ENCODE measurements at places on chromosomes 6 and 20. TPM values are rescaled to one million over a fixed set of nuclear protein-coding genes. Genes with fewer than 3 reads are reported as not detected.

DNA sequence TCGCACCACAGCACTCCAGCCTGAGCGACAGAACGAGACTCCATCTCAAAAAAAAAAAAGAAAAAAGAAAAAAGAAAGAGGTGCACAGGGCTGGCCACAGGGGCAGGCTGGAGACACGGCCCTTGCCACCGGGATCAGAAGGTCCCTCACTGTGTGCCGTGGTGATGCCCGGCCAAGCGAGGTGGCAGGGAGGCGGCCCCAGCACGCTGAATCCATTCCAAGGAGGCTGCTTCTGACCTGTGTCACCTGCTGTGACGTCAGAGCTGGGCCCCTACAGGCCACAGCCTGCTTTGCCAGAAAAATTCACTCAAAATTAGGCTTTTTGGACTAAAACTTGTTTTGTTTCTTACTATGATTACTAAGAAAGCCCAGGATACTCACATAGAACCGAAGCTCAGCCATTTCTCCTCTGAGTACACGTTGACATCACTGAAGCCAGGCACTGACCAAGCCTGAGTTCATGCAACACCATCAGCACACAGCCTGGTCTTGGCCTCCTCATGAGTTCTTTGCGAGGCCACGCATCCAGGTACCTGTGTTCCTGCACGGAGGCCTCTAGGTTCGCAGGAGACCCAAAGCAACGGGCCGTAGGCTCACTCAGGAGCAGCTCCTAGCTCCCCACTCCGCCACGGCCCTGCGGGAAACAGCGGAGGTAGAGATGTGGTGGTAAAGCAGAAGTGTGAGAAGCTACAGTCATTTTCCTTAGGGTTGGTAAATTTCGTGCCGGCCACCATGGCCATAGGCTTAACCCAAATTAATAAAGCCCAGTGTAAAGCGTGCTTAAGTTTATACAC is 67.8 kb downstream of the THBS2 start:
- no peak overlapping the region for H3K4me3 ChIP-seq
- no peak for DNase-seq
- no peaks in the 10 kb centered on the region for H3K27me3 ChIP-seq
- no peaks in the 10 kb centered on the region for H3K36me3 ChIP-seq
- H3K27ac ChIP-seq, result no peak overlapping the region

- H3K27me3 ChIP-seq, result no peaks in the 10 kb centered on the region
- DNase-seq, result no peak
- no peak overlapping the region for H3K4me3 ChIP-seq
- peaks cover 13% of the 10 kb centered on the region for H3K4me1 ChIP-seq
- no peak overlapping the region for H3K27ac ChIP-seq
These were observed 406.1 kb upstream of the SOX4 start for GRCh38 chr6:21187485-21187884.

DNA sequence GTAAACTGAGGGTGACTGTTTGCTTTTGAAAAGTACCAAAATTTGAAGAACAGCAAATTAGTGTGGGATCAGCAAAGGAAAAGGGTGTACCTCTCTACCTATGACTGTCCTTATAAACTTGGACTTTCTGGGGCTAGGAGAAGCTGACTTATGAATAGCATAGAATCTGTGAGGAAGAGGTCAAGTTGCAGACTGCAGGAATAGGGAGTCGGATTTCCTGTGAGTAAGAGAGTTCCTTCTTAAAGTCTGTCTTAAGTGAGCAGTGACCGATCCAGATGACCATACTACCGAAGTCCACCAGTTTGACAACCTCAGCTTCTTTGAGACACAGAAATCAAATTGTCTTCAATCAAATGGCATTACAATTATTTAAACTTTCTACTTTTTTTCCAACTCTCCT is 708.7 kb downstream of the UTRN start:
- H3K36me3 ChIP-seq, result no peaks in the 10 kb centered on the region
- no peak overlapping the region for H3K4me3 ChIP-seq
- DNase-seq, result no peak
- no peak overlapping the region for H3K27ac ChIP-seq
- no peaks in the 10 kb centered on the region for H3K4me1 ChIP-seq

- no peak for DNase-seq
- peak within 1 kb of the TSS; percentile 100 for H3K4me3 ChIP-seq
- peaks cover 4% of the 10 kb centered on the region for H3K36me3 ChIP-seq
These were observed at the start of gene ZCCHC3 for GRCh38 chr20:297098-297924. Gene ZCCHC3 (plus strand): TSS chr20:297570. CDS start chr20:297587, 17 bp downstream.

GRCh38 chr6:67591910-67592309 is 1043.2 kb upstream of the ADGRB3 start:
- H3K4me1 ChIP-seq, result no peaks in the 10 kb centered on the region
- no peak overlapping the region for H3K4me3 ChIP-seq
- DNase-seq, result no peak

DNA sequence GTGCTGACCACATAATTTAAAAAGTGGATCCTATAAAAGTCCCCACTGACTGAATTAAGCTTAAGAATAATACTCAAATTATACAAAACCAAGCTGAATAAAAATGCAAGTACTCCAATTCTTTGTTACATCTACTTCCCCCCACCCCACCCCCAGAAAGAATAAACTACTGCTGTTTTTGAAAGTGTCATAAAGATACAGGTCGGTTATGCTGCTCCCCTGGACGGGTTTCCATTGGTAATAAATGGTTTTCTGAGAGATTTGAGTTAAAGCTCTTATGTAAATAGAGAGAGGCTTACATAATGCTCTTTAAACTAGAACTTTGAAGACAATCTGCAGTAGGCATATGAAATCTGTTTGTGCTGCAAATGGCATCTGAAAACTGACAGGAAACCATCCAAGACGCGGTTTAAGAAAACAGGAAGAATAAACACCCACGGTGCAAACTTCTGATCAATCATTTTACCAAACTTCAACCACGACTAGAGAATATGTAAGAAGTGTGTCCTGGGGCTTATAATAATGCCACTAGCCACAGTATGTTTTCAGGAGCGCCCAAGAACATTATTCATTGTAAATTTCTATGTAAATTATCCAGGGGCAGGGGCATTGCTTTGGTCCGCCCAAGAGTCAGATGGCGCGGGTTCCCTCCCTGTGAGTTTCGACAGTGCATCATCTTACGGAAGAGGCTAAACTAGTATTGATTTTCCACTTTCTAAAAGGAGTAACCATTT is 10.8 kb upstream of the POU3F2 start:
- no peak for DNase-seq
- H3K27ac ChIP-seq, result no peak overlapping the region

DNA sequence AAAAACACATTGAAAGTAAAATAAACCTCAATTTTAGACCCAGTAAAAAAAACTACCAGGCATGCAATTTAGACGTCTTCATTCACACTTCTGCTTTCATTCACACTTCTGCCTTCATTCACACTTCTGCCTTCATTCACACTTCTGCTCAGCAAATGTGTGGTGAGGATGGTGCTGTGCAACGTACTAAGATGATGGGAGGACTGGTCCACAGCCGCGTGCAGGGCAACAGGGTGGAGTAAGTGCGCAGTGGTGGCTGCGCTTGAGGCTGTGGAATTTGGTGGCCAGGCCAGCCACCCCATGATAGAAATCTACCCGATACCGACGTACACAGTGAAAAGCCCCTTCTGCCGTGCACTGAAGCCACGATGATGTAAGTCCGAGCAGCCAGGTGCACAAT is 114.3 kb upstream of the CD93 start:
- no peak overlapping the region for H3K4me3 ChIP-seq
- no peak overlapping the region for H3K27ac ChIP-seq
- no peaks in the 10 kb centered on the region for H3K27me3 ChIP-seq
- no peaks in the 10 kb centered on the region for H3K36me3 ChIP-seq
- DNase-seq, result peak; percentile 13
- no peaks in the 10 kb centered on the region for H3K4me1 ChIP-seq

- no peak overlapping the region for H3K27ac ChIP-seq
- H3K4me3 ChIP-seq, result no peak overlapping the region
These were observed 3.1 kb downstream of the ZHX3 start for GRCh38 chr20:41314386-41314785.

DNA sequence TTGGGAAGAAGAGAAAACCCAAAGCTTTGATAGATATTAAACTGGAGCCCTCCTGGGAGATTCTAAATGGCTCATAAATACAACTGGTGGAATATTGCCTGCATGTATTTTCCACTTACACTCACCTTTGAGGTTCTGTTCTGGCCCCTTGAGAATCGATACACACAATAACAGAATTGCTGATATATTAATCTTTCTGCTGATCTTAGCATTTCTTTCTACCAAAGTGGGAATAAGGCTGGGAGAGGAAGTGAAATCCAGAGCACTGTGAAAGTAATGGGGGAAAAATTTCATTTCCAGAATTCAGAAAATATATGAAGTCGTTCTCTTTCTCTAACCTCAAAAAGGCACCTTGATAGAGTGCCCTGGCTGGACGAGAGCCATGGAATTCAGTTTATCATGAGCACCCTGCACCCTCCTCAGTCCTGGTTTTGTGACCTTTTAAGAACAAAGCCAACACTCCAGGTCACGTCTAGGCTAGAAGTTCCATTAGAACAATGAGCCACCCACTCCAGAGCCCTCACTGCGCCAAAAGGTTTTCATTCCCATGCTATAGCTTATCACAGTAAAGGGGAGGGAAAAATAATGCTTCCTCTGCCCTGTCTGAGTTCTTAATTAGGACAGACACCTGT is 244.5 kb downstream of the CD83 start:
- H3K27ac ChIP-seq, result peak overlapping the region; percentile 37
- no peaks in the 10 kb centered on the region for H3K27me3 ChIP-seq
- H3K4me1 ChIP-seq, result peaks cover 2% of the 10 kb centered on the region
- H3K36me3 ChIP-seq, result no peaks in the 10 kb centered on the region

GRCh38 chr20:4774207-4774606 is 52.5 kb downstream of the PRND start:
- no peaks in the 10 kb centered on the region for H3K27me3 ChIP-seq
- H3K4me3 ChIP-seq, result no peak overlapping the region
- no peaks in the 10 kb centered on the region for H3K4me1 ChIP-seq
- no peak for DNase-seq

DPPA5 gene
- 0.39 TPM for polyA plus RNA-seq

MED20 gene
- polyA plus RNA-seq, result 7.9 TPM

TGM3 gene
- polyA plus RNA-seq, result 0.66 TPM

GSTA3 gene
- polyA plus RNA-seq, result not detected

ACTL10 gene
- 2.8 TPM for polyA plus RNA-seq

GPR63 gene
- polyA plus RNA-seq, result 0.46 TPM

PDCD2 gene
- polyA plus RNA-seq, result 79.2 TPM

FOXQ1 gene
- 6.3 TPM for polyA plus RNA-seq

CFAP206 gene
- polyA plus RNA-seq, result 0.43 TPM

HDAC2 gene
- polyA plus RNA-seq, result 87.8 TPM

COL21A1 gene
- polyA plus RNA-seq, result 3.5 TPM
